ENCODE measurements at places on chromosomes 7 and 10.

DNA sequence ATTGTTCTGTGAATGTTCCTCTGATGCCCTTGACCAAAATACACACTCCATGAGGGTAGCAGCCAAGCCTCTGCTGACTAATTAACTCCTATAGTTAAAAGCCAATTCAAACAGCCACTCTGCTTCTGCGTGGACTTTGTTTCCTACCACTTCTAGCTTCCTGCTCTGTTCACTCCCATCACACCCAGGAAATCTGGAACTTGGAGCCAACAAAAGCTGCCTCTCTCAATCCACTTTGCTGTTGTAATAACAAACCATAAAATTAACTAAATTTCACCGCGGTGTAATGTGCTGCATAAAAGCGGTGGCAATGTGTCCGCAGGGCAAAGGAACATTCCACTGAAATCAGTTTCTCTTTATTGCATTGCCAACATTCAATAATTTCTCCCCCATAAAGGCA is 239.5 kb downstream of the PLXNA4 start:
- no peak for DNase-seq

GRCh38 chr10:123848564-123849457 is 42.8 kb downstream of the CPXM2 start:
- no peak for DNase-seq

DNA sequence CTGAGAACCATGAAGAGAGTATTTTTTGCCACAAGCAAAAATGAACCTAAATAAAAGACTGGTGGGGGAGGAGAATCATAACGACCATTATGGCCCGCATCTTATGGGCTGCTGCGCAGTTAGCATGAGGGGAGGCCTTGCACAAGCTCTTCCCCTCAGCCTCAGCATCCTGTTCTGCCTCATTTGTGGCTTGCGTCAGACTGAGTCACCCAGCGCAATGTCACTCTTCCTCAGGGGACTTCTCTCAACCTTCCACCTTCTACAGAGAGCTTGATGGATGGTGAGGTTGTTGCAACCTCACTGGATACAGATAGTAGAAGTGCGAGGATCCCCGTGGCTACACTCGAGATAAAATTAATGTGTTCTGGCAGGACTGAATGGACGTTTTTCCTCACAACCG is 16.8 kb upstream of the GPR15LG start:
- DNase-seq = no peak

DNA sequence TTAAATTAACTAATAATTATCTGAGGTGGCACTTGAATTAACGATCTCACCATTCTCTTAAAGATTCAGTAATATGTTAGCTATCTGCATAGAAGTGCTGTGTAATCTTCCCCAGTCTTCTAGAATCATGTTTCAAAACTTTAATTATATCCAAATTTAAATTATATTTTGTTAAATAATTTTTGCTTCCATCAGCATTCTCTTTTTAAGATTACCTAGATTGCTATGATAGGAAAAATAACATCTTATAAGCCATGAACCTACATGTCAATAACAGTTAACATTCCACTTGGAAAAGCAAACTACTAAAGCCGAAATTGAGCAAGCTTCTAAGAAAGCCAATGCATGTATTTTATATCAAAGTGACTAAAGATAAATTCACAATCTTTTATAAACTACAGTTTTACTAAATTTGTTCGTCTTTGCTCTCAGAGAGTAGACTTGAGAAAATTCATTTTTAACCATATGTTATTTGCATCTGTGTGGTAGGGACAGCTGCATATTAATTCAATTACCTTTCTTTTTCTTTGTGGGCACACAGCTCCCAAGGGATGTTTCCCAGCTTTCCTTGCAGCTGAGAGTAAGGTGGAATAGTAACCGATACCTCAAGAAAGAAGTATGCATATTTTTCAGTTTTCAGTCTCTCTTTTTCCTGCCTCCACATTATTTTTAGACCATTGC is 105.4 kb upstream of the ABCB5 start:
- DNase-seq = no peak

GRCh38 chr10:125216861-125217260 is 56.5 kb upstream of the CTBP2 start:
- DNase-seq = no peak

GRCh38 chr7:36387435-36388231 is 2.0 kb upstream of the ANLN start:
- no peak for DNase-seq

GRCh38 chr7:27191833-27192545 is 7.0 kb upstream of the HOXA11 start:
- no peak for DNase-seq

DNA sequence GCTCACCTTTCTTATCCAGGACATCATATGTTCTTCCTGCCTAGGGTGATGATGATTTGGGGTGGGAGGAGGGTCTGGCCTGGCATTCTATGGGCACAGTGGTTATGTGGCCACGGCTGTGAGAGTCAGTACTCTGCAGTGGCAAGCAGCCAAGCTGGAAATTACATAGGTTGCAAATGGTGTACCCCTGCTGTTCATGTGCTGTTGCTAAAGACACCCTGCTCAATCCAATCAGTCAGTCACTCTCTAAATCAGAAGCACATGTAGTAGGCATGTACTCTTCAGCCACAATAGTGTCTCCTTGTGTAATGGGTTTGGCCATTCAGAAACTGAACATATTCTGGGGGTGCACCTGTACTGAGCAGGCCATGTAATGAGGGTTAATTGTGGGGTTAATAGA is 449.1 kb upstream of the ANKRD30A start:
- DNase-seq = no peak

- DNase-seq = no peak
Measured at GRCh38 chr10:5038101-5038500, 34.4 kb upstream of the AKR1C2 start.

- DNase-seq = no peak
Measured at GRCh38 chr10:27618036-27618615, 114.0 kb downstream of the RAB18 start.

DNA sequence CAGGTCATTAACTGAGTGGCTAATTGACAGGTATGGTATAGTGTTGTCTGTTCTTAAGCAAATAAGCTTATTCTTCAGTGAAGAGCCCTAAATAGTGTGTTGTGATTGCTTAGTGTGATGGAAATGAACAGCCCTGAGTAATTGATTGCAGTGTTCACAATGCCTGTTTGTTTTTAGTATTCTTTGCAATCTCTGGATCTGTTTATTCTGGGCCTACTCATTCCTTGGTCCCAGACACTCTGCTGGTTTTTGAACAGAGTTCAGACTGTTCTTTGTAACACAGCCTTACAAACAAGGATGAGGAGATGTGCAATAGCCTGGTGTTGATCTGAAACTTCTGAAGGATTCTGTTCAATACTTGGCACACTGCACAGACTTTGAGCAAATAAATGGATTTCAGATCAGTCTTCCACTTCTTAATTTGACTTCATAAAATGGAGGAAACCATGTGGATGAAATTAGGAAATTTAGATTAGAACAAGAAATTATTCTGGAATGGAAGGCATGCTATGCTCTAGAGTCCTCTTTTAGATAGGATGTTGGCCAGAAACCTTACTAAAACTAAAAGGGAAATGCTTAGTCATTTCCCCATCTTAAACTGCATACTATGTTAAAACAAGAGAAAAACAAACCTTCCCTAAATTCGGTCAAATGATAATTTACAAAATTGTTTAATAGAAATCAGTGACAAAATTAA is 444.2 kb upstream of the SEMA3D start:
- DNase-seq = no peak

DNA sequence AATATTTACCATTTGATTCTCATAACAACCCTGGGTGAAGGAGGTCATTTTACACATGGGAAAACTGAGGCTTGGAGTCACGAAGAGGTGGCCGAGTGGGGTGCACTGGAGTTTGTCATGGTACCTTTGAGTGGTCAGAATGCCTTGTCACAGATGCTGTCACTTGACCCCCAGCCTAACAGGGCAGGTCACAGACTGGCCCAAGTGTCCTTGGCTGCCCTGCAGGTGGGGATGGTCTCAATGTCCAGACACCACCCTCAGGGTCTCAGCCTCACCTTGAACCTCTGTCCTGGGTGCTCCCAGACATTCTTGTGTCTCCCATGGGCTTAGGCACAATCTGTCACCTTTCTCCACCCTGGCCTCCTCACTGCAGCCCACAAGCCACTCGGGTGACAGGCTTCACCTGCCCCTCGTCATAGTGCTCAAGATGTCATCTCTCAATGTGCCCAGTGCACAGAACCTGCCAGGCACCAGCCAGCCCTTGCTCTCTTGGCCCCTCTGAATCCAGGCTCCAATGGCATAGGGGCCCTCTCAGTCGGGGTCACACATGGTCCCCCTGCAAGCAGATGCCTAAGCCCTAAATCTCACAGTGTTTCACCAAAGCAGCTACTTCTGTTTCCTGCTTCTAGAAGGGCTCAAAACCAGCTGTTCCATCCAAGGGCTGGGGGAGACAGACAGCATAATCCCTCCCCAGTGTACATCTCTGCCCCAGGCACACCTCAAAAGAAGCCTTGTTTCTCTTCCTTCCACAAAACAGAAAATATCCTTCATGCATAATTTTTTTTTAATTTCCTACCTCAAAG is 76.8 kb upstream of the NANOS1 start:
- no peak for DNase-seq

DNA sequence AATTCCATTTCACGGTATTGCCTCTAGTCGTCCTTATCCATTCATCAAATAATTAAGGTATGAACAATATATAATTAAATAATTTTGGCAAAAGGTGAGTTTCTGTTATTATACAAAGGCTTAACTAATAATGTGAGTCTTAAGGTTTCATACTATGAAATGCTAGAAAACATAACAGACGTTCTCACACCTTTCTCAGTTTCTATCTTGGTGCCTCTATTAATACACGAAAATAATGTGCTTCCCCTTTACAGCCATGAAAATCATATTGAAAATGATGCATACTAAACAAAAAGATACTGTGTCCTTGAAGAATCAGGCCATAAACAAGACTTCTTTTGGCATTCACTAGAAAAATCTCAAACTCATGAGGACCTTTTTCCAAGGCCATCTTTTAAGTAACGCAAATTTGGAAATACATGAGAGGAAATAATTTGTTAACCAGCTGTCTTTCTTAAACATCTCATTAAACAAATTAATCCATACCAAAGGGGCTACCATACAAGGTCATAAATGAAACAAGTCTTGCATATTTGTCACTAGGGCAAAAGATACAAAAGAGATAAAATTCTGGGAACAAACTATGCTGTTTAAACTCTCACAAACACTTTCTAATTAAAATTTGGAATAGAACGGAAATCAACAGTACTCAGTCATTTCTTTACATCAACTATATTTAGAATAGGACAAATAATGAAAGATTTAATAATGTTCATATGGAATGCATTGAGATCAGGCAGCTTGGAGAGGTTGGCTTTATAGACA is 53.9 kb upstream of the CAV2 start:
- DNase-seq = no peak

- DNase-seq = no peak
Measured at GRCh38 chr10:134247-135131, 766 bp upstream of the ZMYND11 start.

GRCh38 chr7:150668472-150668911 is 17.0 kb upstream of the GIMAP2 start:
- no peak for DNase-seq

- no peak for DNase-seq
Measured at GRCh38 chr7:43756368-43757072, 2.0 kb upstream of the BLVRA start.

- DNase-seq = no peak
Measured at GRCh38 chr7:31059551-31059950, 7.4 kb downstream of the ADCYAP1R1 start.

DNA sequence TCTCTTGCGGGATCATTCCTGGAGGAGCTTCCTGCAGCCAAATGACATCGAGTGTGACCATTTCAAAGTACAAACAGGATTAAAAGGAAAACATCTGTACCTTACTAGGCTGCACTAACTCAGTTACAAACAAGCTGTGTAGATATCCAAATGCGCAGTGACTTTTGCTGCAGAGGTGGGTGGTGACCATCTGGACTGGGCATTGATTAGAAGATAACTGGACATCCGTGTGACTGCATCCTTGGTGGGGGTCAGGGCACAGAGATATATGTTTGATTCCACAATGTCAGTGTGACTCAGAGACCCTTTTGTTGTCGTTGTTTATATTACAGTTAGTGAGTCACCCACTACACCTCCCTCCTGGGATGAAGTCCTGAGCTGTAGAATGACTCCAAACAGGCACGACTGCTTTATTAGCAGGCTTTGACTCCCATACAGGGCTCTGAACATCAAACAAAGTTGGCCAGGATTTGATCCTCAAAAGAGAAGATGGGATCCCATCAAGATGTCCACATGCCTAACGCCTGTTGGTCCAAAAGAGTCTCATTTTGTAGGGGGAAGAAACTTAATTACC is 56.7 kb upstream of the SDK1 start:
- no peak for DNase-seq

DNA sequence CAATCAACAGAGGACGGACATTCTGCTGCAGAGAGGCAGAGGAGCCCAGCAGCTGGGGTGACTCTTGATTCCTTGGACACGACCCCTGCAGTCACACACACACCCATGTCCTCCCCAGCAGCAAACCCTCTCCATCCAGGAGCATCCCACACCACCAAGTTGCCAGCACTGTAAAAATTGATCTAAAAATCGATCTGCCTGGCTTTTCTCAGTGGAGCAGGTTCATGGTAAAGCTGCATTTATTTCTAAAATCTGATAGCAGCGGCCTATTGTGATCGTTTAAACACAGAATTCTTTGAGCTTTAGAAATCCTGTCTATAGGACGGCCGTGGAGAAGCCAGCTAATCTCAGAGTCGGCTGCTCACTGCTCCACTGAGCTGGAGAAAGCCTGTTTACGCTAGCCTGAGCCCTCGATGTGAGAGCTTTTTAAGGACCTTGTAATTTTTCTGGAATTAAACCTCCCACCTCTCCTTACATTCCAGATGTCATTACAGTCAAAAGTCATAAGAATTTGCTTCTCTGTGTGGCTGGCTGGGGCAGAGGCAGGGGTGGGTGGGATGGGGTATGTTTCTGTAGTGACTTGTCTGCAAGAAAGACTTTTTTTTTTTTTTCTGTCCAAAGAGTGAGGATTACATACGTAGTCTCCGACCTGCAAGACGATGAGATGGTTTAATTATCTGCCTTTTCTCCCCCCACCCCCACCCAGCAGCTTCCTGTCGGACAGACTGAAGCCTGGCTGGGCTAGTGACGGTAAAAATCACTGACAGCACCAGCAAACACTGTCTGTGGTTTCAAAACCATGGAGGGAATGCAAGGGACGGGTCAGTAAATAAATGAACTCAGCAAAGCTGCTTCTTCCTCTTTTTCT is 31.6 kb downstream of the TRIM8 start:
- no peak for DNase-seq

GRCh38 chr10:78455811-78456210 is 422.1 kb downstream of the RPS24 start:
- DNase-seq = no peak

DNA sequence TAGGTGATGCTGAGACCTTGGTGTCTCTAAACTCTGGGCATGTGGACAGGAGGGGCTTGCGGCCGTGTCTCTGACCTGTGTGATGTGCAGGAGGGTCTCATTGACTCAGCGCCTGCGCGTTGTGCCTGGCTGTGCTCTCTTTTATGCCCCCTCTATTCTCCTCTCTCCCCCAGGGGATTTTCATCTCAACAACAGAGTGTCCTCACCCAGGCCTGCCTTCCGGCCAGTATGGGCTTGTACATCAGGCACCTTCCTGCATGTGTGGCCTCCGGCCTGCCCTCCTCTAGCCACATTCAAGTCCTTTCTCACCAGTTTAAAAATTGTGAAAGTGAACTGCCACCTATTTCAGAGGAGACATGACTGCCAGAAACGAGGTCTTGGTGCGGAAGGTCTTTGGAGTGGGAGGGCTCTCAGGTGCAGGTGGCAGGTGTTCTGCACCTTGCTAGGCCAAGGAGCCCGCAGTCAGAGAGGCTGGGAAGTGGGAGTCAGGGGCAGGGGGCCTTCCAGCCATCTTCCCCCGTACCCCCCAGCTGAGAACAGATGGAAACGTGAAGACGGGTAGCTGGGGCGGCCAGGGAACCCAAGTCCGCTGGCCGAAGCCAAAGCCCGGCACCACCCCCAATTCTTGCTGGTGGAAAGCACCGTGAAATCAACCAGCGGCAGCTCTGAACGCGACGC is 531 bp upstream of the INTS15 start:
- DNase-seq = no peak

Measured in hippocampal formation (tissue), 2 donors.